ENCODE measurements at places on chromosomes 5 and 9. TPM values are rescaled to one million over a fixed set of nuclear protein-coding genes. Genes with fewer than 3 reads are reported as not detected.

Gene OLFML2A
- polyA plus RNA-seq: 1.1 TPM

DNA sequence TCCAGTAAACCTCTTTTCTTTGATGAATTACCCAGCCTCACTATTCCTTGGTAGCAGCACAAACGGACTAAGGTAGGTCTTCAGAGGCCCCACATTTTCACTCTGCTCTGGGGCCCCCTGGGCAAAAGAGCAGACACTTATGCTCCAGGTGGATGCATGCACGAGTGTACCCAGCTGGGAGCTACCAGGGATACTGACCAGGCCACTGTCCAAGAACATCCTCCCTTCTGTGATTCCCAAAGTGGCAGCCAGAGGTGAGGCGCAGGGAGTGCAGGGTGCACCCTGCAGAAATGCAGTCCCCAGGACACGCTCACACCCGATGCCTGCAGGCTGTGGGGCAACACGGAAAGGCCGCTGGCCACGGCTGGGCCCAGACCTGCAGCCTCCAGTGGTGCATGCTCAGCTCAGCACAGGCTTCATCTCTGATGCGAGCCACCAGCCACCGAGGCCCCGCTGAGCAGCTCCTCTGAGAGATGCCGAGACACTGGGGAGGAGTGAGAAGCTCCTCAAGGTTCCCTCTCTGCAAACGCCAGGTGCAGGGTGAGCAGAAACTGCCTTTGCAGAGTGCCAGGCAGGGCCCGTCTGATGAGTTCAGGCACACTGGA is 48.1 kb upstream of the OLFM1 start:
- H3K4me1 ChIP-seq: no peaks in the 10 kb centered on the region
- no peaks in the 10 kb centered on the region for H3K36me3 ChIP-seq
- DNase-seq: no peak
- H3K4me3 ChIP-seq: no peak overlapping the region
- peaks cover 7% of the 10 kb centered on the region for H3K27me3 ChIP-seq

DNA sequence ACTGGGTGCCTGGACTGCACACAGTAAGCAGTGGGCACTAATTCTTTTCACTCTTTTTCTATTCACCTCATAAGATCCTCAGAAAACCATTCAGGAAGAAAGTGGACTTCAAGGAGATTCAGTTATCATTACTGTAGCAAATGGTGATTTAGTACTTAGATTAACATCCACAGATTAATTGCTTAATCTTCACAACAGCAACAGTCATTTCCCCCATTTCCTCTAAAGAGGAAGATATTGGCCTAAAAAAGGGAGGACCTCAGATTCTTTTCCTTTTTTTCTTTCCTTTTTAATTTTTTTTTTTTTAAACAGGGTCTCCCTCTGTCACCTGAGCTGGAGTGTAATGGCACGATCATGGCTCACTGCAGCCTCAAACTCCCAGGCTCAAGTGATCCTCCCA is 64.4 kb downstream of the AUH start:
- no peak for DNase-seq
- peaks cover 17% of the 10 kb centered on the region for H3K4me1 ChIP-seq
- H3K36me3 ChIP-seq: no peaks in the 10 kb centered on the region

GRCh38 chr5:68680366-68680765 is 413.4 kb upstream of the SLC30A5 start:
- no peaks in the 10 kb centered on the region for H3K36me3 ChIP-seq
- DNase-seq: no peak
- H3K27ac ChIP-seq: no peak overlapping the region
- H3K27me3 ChIP-seq: no peaks in the 10 kb centered on the region
